ENCODE measurements at places on chromosomes 3 and 15.

DNA sequence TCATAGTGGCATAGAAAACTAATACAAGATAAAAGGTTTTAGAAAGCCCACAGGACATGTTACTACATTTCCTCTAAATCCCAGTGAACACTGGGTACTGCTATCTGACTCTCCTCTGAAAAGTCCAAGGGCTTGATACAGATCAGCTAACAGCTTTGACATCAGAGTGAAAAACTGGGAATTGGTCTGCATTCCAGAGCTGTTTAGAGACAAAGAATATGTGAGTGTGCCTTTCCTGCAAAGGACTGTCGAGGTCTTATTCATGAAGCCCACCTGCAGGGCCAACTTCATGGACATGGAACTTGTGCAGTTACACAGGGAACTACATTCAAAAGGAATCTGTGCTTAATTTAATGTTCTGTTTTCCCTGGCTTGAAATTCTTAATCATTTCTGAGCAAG is 5.2 kb upstream of the TMCO5A start:
- no peak for DNase-seq

DNA sequence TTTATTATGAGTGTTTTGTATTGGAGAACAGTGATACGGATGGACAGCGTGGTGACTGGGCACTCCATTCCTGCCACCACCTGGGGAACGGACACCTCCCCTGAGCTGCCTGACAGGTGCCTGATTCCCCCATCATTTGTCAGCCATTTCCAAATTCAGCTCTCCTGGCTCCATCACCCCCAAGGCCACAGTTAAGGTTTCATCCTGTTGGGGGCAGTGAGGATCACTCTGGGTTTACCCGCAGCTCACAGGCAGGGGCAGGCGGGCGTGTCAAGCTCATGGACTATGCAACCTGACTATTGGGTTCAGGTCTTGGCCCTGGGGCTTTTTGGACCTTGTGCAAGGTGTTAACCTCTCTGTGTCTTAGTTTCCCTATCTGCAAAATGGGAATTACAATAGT is 76.3 kb downstream of the RAB11A start:
- no peak for DNase-seq

- no peak for DNase-seq
Observed at GRCh38 chr15:85756411-85757072, 38.2 kb downstream of the KLHL25 start.

DNA sequence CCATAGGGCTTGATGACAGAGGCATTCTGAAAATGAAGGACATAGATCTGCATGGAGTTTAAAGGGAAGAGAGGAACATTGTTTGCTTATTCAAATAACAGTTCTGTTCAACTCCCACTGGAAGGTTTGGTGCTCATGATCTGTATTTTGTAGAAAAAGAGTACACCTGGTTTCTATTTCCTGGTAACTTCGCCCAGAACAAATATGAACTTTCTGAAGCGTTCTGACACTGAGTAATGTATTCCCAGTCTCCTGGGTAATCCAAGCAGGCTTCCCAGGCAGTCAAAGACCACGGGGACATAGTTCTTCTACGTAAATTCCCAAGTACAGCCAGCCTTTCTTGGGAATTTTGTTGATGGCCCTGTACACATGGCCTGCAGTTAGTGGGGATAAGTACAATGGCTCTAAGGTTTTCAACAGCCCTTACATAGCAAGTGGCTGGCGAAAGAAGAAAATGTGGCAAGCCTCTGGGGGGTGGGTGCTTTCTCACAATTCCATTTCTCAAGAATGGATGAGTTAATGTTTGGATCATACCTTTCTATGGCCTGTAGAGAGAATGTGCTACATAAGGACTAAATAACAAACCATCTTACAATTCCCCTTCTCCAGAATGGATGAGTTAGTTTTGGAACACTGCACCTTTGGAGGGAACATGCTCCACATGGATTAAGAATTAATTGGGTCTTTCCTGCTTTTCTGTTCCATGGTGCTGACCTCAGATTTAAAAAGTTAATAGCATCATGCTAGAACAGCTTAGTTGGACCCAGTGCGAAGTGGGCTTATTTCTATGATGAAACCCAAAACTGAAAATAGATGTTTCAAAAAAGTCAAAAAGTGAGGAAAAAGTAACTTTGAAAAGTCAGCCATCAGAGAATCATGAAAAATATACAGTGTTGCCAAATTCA is 52.7 kb downstream of the COL6A6 start:
- DNase-seq, result no peak

DNA sequence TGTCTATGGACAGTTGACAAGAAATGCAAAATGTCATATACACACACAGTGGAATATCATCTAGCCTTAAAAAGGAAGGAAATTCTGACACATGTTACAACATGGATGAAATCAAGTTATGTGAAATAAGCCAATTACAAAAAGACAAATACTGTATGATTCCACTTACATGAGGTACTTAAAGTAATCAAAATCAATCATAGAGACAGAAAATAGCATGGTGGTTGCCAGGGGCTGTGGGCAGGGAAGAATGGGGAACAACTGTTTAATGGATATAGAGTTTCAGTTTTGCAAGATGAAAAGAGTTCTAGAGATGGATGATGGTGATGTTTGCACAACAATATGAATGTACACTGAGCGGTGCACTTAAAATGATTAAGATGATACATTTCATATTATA is 613.8 kb upstream of the ZNF385D start:
- no peak for DNase-seq

Measured in T-helper 2 cell (primary cell).